ENCODE measurements at places on chromosomes 7 and 10. TPM values are rescaled to one million over a fixed set of nuclear protein-coding genes. Genes with fewer than 3 reads are reported as not detected.
A peak's percentile ranks its signal among the peaks of the same experiment; 100 is the strongest.

Gene MYOZ1
- not detected for total RNA-seq

Gene STEAP1
- total RNA-seq: 80.7 TPM

Gene ZNF727
- not detected for total RNA-seq

- no peak for DNase-seq
Measured at GRCh38 chr10:117718986-117719920, 176.7 kb downstream of the EMX2 start.

DNA sequence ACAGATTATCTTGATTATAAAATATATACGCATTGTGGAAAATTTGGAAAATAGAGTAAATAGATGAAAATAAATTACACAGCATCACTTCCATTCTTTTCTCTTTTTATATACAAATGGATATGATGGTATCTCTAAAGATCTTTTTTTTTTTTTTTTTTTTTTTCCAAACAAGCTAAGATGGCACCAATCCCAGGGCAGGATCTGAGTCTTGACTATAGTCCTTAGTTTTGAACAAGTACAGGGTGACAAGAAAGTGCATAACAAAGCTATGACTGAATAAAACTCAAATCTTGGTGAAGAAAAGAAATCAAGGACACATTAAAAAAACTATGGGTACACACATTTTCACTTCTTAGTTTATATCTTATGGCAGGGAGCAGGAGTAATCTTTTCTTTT lies 42.6 kb upstream of the FAM133B start:
- no peak for DNase-seq

DNA sequence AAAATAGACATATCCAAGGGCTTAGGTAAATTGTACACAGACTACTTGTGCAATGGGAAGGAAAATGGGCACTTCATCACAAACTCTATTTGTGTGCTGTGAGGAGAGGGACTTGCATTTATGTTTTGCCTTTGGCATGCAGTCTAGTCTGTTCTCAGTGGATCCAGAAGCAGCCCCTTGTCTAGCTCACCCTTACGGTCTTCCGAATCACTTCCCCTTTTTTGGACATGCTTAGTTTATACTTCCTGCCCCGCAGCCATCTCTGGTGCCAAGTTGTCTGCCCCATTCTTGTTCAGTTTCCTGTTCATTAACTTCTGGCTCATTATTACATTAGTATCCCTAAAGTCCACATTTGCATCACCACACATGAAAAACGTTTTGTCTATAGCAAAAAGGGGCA lies 161.6 kb downstream of the NRCAM start:
- peak; percentile 2 for DNase-seq

GRCh38 chr10:1629326-1630198 lies 107.8 kb downstream of the ADARB2 start:
- DNase-seq: no peak
